ENCODE measurements at places on chromosomes 11 and 22.

- no peak for DNase-seq
Measured at GRCh38 chr11:3159296-3160190, 5.6 kb downstream of the OSBPL5 start.

- no peak for DNase-seq
Measured at GRCh38 chr22:39179841-39180335, 27.4 kb upstream of the CBX7 start.

DNA sequence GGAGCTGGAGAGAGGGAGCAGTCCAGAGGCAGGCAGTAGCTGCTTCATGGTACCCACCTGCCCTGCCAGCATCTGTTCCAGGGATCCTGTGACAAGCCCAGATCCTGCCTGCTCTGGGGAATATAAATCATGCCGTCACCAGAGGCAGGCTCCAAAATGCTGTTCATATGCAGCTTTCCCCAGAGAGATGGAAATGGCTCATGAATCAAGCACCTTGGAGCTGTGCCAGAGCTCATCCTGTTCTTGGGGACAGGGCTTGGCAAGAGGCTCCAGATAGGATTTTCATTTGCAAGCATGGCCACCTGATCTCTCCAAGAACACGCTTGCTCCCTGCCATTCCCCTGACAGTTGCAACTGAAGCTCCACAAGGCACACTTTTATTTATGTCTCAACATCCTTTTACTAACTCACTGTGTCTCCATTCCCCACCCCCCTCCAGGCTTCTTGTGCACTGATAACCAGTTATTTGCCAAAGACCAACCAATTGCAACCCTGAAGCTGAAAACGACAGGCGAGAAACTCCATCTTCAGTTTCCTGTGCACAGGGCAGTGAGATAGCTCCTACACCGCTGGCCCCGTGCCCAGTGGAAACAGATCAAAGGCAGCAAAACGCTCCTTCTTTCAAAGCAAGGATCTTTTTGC is 115.8 kb upstream of the PITPNB start:
- no peak for DNase-seq

GRCh38 chr11:62427630-62428233 is 8.9 kb downstream of the SCGB1A1 start:
- no peak for DNase-seq

GRCh38 chr22:29167032-29167911 is 38.4 kb upstream of the EMID1 start:
- DNase-seq = peak; percentile 76
